ENCODE measurements at places on chromosomes 1 and 21.

DNA sequence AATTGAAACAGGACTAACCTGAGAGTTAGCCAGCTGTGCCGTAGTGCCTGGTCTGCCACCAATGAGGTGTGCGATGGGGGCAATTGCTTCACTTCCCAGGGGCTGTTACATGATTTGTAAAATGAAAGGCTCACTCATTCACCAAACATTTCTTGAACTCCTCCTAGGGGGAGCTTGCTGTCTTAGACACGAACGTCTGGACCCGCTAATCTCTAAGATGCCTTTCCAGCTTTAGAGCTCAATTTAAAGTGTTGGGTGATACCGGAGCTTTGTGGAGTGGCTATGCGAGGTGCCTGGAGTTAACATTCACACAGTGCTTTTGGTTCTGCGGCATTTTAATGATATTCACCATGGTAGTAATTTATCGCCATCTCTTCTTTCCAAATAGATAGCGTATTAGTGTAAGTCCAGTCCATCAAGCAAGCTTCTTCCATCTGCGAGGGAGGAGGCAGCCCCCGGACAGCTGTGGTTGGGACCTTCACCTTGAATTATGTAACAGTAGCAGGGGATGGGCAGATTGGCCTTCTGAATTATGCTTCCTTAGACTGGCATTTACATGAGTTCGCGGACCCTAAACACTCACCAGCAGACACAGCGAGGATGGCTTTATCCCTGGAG is 179.9 kb downstream of the ADSS2 start:
- no peak for DNase-seq

- DNase-seq: no peak
These were observed 1.5 kb downstream of the SNX27 start for GRCh38 chr1:151613282-151613780.

GRCh38 chr1:118504867-118505266 is 319.8 kb upstream of the SPAG17 start:
- no peak for DNase-seq

DNA sequence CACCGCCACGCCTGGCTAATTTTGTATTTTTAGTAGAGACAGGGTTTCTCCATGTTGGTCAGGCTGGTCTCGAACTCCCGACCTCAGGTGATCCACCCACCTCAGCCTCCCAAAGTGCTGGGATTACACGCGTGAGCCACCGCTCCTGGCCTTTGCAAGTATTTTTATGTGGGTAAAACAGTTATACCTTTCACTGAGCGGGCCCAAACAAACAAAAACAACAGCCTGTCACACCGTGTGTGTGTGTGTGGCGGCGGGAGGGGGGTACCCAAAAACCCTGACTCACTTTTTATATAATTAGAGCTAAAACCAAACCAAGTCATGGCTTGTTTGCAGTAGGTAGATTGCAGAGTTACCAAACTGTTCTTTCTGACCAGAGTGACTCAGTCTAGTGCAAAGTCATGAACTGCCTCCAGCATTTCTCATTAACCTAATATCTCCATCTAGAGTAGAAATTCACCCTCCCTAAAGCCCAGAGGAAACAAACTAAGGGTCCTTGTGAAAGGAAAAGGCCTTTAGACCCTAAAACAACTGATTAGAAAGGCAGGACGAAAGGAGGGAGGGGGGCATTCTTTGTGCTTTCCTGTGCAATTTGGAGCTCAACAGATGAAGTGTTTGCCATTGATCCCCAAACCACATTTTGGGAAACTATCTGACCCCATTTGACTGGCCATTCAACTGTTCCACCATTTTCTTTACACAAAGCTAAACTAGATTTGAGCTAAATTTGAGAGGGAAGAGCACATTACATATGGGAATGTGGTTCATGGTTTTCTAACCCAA is 181.0 kb downstream of the DHRS3 start:
- DNase-seq: no peak

- no peak for DNase-seq
These were observed 143.6 kb downstream of the CNIH3 start for GRCh38 chr1:224759681-224760091.

GRCh38 chr1:245650441-245650960 is 495.7 kb downstream of the KIF26B start:
- DNase-seq: no peak

GRCh38 chr1:76857973-76858372 is 9.3 kb upstream of the ST6GALNAC5 start:
- no peak for DNase-seq

GRCh38 chr1:8560611-8561544 is 243.0 kb downstream of the SLC45A1 start:
- DNase-seq: no peak

DNA sequence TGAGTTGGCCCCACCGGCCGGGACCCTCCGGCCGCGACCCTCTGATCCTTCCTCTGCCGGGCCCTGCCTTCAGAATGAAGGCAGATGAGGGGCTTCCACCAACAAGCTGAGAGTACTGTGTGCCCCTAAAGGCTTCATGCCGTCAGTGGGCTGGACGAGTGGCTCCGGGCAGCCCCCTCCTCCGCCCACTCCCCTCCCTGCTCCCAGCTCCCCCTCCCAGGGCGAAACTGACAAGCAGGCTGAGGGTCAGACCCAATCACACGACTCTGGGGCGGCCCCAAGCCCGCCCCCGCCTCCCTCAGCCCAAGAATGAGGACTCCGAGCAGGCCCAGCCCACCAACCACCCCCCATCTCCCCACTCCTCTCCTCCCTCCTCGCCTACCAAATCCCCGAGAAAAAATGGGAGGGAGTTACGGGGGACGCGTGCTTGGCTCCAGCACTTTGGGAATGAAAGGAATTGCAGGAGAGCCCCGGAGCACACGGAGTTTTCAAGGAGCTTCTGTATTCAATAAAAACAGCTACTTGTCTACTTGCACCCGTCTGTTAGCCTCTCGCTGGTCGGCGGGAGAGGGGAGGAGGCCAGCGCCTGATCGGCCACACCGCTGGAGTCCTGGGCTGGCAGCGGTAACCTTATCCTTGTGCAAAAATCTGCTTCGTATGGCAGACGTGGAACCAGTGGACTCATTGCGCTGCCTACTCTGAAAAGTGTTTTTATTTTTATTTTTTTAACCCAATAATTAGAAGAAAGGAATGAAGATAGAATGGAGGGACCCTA is at the start of gene COL11A1:
COL11A1 (minus strand) TSS at position 147 of the 775 bp plus-strand sequence. CDS start 344 bp downstream, outside the sequence.
- peak; percentile 65 for DNase-seq
